ENCODE measurements at places on chromosomes 4 and X.
A peak's percentile ranks its signal among the peaks of the same experiment; 100 is the strongest.

DNA sequence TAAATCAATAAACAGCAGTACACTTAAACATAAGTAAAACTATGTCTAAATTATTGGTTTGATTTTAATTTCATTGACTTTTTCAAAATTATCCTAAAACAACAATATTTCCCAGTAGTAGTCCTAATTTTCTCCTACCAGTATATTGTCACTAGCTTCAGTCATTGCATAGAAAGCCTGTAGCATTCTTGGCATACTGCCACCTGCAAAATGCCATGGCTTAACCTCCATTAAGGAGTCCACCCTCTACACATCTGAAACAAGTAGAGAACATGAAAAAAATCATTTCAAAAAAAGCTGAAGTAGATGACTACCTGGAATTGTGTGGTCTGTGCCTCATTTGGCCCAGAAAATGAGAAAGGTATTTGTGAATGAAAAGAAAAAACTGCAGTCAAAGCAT is 348.5 kb downstream of the INPP4B start:
- no peak for DNase-seq

GRCh38 chrX:17535229-17535628 is 160.2 kb downstream of the NHS start:
- DNase-seq = peak; percentile 29

GRCh38 chr4:38861791-38862190 is 5.2 kb upstream of the TLR6 start:
- DNase-seq = no peak

DNA sequence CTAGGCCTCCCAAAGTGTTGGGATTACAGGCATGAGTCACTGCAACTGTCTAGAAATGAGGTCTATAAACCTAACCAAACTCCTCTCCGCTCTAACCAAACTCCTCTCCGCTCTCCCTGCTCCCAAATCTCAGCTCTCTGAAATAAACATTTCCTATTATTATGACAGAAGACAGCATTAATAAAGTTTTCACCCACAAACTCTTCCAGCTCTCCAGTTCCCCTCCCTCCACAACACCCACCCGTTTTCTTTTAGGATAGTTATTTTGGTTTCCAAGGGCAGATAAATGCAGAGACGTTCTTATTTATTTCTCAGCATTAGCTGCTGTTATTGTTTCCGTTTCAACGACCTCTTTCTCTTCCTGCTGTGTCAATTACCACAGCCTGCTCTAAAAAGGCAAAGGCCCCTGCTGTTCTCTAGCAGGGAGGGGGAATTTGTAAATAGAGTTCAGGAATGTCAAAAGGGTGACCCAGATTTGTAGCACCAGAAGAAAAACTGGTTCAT is 13.3 kb upstream of the SCD5 start:
- no peak for DNase-seq

DNA sequence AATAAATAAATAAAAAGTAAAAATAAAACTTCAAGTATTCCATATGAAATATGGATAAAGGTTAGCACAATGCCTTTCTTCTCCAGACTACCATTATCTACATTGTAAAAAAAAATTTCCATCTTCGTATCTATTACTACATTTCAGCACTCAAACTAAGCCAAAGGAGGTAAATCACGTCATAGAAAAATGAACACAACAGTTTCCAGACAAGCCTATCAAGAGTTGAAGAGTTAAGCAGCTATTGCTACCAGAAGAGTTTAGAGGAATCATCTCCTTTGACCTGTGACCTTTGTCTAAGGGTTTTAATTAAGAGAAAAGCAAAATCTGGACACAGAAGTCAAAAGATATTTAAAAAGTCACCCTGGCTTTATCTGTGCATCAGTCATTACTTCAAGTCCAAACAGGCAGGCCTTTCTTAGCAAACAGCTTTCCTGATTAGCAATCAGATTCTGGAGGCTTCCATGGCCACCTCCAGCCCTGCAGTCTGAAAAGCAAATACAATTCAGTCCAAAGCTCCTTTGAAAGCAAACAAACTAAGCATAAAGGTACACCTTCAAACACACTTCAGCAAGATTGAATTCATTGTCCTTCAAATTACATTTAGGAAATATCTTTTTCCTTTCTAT is 82.2 kb downstream of the APBB2 start:
- DNase-seq = no peak

- DNase-seq = no peak
Measured at GRCh38 chrX:42027367-42028000, 104.1 kb upstream of the CASK start.

DNA sequence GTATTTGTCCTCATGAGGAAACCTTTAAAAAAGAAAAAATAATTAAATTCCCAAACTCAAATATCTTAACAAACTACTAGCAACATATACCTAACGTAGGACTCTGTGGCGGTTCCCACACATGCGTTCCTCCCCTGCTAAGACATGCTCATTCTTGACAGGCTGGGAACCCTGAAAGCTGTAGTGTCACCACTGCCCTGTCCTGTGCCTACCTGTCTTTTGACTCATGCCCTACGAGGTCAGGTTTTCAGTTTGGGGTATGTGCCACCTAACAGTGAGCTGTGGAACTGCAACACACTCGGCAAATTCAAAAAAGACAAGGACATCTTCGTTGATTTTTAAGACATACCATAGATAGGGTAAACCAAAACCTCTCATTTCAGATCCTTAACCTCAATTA is 17.8 kb downstream of the IDS start:
- peak; percentile 35 for DNase-seq

GRCh38 chr4:92615049-92615448 is 311.3 kb downstream of the GRID2 start:
- DNase-seq = no peak
